ENCODE measurements at places on chromosomes 2 and 18.

DNA sequence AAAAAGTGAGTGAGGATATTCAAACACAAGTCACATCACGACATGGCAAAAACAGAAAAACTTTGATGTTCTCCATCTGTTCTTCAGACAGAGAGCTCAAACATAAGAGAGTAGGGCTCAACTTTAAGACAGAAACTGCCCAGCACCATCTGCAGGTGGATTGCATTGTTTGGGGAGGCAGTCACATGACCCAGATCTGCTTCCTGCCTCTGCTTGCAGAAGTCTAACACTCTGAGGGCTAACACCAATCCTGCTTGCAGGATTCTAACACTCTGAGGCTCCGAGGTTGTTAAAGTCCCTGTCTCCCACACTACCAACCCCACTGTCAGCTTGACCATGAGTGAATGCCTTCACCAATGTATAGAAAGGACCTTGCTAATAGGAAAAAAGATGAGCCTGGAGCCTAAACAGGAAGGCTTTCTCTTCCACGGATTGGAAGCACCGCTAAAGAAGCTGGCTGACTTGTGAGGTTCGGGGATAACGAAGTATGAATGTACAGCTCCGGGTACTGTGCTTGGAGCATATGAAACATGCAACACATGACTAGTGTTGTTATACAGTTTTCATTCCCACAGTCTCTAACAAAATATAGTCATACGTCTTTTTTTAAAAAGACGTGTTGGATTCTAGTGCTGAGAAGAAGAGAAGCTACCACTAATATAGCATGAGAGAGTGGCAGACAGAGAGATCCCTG lies 176.6 kb upstream of the CREB1 start:
- DNase-seq: no peak

DNA sequence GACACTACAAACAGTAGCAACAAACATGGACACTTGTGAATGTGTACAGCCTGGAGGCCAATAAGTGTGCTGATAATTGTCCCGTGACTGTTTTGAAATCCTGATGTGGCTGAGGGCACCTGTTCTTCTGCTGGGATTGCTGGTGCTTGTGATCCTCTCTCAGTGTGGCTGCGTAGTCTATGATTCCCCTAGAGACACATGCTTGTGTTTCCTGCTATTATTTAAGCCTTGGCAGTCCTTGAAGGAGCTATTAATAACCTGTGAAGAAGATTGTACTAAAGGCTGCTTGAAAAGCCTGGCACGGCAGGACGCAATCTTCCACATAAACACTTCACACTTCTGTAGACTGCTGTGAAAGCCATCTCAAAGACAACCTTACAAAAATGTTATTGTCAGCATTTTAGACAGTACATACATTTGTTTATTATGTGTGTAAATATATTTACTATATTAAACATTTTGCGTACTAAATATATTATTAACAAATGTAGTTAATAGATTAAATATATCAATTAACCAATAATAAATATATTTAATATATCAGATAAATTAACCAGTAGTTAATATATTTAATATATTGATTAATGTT lies 71.4 kb downstream of the GALR1 start:
- DNase-seq: no peak

DNA sequence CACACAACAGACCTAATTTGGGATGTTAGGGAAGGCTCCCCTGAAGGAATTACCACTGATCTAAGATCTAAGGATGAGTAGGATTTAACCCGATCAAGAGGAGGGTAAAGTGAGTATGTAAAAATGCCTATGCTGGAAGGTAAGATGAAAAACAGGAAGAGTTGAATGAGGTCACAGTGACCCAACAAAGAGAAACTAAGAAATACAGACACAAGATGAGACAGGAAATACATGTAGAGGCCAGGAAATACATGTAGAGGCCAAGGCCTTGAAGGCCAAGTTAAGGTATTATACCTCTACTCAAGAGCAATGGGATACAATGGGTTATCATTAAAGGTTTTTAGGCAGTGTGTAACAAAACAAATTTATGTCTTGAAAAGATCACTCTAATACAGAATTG lies 131.6 kb upstream of the TANK start:
- no peak for DNase-seq

DNA sequence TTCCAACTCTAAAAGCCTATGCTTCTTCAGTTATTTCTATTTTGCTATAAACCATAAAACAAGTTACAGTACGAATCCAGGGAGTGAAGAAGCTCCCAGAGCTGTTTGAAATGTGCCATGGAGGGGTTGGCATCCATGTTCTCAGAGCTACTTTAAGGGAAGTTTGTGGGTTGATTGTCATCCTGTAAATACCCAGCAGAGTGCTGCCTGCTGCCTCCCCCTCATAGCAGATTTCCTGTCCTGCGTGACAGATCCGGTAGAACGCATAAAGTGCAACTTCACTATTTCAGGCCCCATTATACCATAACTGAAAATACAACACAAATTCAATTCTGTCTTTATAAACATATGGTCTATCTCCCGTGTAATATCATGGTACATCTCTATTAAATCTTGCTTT lies 114.4 kb downstream of the CTNNA2 start:
- DNase-seq: no peak

All from activated CD8-positive, alpha-beta memory T cell treated with anti-CD3 and anti-CD28 coated beads for 48 hours (primary cell).